ENCODE measurements at places on chromosomes 3 and 15. TPM values are rescaled to one million over a fixed set of nuclear protein-coding genes. Genes with fewer than 3 reads are reported as not detected.

The GPX1 gene
- 250 TPM for total RNA-seq

DNA sequence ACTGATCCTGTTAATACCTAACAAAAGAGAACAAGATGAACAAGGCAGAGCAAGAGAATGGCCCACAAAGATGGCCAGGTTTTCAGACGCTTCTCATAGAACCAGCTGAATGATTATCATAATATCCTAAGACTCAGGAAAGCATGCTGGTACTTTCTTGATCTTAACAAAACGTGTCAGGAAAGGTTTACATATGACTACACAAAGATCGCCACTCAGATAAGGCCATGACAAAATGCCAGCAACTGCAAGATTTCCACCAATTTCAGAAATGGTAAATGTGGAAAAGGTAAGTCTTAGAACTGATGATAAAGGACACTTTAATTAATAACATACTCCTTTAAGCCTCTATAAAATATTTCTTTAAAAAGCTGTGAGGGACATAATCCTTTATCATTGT, 108.8 kb downstream of the DLG1 start:
- DNase-seq = no peak
- no peak overlapping the region for H3K27ac ChIP-seq
- H3K27me3 ChIP-seq = no peaks in the 10 kb centered on the region
- H3K36me3 ChIP-seq = no peaks in the 10 kb centered on the region
- H3K4me3 ChIP-seq = no peak overlapping the region

The WDR72 gene
- total RNA-seq = 2.1 TPM

The SORD gene
- total RNA-seq = 75.8 TPM

The CHCHD6 gene
- 36.3 TPM for total RNA-seq

GRCh38 chr3:41137686-41138111, 61.6 kb upstream of the CTNNB1 start:
- no peak overlapping the region for H3K4me3 ChIP-seq
- DNase-seq = no peak
- H3K36me3 ChIP-seq = no peaks in the 10 kb centered on the region
- no peaks in the 10 kb centered on the region for H3K4me1 ChIP-seq
- H3K27me3 ChIP-seq = no peaks in the 10 kb centered on the region

DNA sequence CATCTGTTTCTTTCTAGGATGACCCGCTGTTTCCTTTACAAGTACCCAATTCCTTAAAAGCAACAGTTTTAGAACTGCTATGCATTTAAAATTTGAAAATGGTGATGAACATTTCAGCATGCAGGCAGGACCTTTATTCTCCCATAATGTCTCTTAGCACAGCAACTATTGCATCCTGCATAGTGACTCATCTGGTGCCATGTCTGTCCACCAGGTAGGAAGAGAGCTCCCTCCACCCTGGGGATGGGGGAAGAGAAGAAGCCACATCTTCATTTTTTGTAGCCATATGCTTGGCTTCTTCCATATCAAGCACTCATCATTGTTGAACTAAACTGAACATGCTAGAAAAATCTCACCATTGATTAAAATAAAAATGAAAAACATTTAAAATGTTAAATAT, 9.9 kb downstream of the GPR15 start:
- no peaks in the 10 kb centered on the region for H3K27me3 ChIP-seq
- H3K4me1 ChIP-seq = no peaks in the 10 kb centered on the region
- no peak overlapping the region for H3K4me3 ChIP-seq
- H3K27ac ChIP-seq = no peak overlapping the region
- no peaks in the 10 kb centered on the region for H3K36me3 ChIP-seq

DNA sequence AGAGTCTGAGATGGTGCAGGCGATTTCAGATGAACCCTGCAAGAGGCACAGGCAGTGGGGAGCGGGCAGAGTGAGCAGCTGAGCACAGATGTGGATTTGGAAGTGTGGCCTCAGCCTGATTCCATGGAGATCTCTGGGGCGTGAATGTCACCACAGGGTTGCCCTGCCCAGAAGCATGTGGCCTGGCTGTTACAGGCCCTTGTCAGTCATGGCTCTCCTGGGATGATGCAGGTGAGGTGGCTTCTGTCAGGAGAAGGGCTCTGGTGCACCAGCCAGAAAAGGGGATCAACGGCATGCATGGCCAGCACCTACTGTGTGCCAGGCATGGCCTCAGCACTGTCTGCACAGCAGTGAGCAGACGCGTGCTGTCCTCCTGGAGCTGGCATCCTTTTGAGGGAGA, 11.9 kb downstream of the HDAC11 start:
- no peaks in the 10 kb centered on the region for H3K36me3 ChIP-seq
- no peak overlapping the region for H3K4me3 ChIP-seq

DNA sequence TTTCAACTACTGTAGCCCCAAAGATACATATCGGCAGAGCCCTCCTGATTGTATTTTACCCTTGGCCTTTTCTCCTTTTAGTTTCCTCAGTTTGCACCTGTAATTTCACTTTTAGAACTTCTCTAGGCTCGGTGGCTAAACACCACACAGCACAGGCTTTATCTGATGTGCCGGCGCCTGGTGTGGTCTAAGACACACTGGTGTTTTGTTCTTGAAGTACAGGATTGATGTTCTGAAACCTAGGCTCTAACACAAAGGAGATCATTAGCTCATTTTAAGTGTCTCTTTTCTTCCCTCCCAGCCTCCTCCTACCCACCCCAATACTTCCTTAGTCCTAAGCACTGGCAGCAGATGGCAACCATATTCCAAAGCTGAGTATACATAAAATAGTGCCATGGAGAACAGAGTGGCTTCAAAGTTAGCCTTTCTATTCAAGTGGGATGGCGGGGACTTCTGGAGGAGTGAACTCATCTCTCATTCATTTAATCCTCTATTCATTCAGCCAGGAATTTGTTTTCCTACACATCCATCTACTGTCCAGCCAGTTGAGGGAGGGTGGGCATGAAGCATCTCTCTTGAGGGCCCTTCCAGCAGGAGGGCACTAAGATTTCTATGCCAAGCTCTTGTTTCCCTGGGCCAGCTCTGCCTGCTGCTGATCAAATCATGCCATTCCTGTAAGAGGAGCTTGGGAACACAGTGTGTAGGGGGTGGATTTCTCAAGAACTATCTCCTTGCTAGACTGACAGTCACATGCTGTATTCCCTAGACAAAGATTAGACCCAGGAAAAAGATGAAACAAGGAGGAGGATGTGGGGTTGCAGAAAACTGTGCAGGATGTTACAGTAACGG, 71.2 kb downstream of the TIGIT start:
- H3K27ac ChIP-seq = no peak overlapping the region
- no peaks in the 10 kb centered on the region for H3K4me1 ChIP-seq
- no peaks in the 10 kb centered on the region for H3K36me3 ChIP-seq
- no peak overlapping the region for H3K4me3 ChIP-seq
- DNase-seq = no peak

DNA sequence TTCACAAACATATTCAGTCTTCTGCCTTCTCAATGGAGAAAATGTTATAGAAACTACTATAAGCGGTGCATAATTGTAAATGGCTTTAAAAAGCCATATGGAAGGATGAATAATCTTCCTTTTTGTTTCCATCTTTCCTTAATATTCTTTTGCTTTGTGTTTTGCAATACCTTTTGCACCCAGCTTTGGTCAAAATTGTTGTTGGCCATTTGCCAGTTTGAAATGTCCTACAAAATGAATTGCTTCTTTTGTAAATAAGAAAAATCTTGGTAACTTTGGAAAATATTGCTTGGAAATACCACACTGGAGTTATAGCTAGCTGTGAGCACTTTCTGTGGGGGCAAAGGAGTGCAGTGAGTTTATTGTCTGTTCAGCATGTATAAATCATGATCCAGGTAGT, 93.5 kb upstream of the NR2F2 start:
- H3K27ac ChIP-seq = no peak overlapping the region
- no peaks in the 10 kb centered on the region for H3K27me3 ChIP-seq
- no peaks in the 10 kb centered on the region for H3K4me1 ChIP-seq
- H3K4me3 ChIP-seq = no peak overlapping the region

The NR1I2 gene
- total RNA-seq = 0.28 TPM

DNA sequence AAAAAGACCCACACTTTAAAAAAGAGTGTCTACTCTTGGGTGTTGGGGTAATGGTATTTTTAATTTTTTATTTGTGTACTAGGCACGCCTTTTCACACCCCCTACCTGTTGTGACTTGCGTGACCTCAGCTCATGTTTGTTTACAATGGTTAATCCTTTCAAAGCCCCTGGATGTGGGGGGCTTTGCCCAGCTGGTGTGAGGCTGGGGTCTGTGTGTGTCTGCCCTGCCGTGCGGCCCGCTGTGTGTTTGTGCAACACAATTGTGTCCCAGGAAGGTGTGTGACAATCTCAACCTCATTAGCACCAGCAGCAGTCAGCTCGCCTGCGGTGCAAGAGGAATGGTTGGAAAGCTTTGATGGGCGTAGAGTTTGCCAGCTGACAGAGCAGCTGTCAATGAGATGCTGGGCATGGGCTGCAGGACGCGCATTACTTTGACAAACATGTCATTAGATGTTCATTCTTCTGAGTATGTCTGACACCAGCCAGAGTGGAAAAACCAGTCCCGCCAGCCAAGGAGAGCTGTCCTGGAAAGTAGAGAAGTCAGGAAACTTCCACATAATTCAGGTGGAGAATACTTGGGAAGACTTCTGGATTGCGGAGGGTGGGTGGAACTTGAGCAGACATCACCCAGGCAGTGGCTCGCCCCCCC, 9.6 kb downstream of the LRRK1 start:
- no peak overlapping the region for H3K27ac ChIP-seq

The CCR9 gene
- total RNA-seq = not detected

DNA sequence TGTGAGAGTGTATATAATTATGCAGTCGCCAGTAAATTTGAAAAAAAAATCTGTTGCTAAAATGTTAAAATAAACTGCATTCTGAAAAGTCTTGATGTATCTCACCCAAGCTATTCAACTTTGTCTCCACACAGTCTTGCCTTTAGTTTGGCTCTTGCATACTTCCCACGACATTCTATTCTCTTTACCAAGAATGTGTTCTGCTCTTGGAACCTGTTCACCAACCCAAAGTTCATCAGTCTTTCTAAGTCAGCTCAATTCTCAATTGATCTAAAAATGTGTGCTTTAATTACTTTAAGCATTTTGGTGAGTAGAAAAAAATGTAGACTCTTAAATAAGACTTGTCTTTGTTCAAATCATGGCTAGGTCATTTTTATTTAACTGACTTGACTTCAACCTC, 657.7 kb upstream of the TBL1XR1 start:
- H3K4me3 ChIP-seq = no peak overlapping the region
- no peaks in the 10 kb centered on the region for H3K4me1 ChIP-seq
- H3K27me3 ChIP-seq = no peaks in the 10 kb centered on the region
- no peaks in the 10 kb centered on the region for H3K36me3 ChIP-seq
- no peak for DNase-seq

The RTP3 gene
- not detected for total RNA-seq

DNA sequence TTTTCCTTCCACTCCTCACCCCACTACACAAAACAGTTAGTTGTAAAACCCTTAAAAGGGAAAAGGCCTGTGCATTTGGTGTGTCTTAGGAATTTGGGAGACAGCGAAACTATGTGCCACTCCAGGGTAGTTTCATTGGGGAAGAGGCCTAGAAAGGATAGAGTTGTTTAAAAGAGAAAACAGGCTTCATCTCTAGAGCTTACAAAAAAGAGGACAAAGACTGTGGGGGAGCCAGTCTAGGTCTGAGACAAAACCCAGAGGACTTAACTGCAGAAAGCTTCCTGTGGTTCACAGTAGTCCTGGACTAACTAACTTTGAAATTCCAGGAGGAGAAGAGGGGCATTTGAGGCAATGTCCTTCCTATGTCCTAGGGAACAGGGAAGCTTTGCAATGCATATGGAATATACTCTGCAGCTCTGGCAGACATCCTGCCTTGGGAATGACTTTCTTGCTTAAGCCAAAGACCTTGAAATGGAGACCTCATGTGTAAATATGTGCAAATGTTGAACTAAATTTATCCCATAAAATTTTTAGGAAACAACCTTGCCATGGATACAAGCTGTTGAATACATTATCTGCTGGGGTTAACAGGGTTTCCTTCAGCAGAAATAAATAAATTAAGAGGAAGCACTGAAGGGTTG, 159.4 kb downstream of the LSAMP start:
- H3K27me3 ChIP-seq = no peaks in the 10 kb centered on the region
- no peaks in the 10 kb centered on the region for H3K36me3 ChIP-seq
- H3K27ac ChIP-seq = no peak overlapping the region
- no peak overlapping the region for H3K4me3 ChIP-seq
- peaks cover 3% of the 10 kb centered on the region for H3K4me1 ChIP-seq
- DNase-seq = no peak

The AQP9 gene
- total RNA-seq = not detected

DNA sequence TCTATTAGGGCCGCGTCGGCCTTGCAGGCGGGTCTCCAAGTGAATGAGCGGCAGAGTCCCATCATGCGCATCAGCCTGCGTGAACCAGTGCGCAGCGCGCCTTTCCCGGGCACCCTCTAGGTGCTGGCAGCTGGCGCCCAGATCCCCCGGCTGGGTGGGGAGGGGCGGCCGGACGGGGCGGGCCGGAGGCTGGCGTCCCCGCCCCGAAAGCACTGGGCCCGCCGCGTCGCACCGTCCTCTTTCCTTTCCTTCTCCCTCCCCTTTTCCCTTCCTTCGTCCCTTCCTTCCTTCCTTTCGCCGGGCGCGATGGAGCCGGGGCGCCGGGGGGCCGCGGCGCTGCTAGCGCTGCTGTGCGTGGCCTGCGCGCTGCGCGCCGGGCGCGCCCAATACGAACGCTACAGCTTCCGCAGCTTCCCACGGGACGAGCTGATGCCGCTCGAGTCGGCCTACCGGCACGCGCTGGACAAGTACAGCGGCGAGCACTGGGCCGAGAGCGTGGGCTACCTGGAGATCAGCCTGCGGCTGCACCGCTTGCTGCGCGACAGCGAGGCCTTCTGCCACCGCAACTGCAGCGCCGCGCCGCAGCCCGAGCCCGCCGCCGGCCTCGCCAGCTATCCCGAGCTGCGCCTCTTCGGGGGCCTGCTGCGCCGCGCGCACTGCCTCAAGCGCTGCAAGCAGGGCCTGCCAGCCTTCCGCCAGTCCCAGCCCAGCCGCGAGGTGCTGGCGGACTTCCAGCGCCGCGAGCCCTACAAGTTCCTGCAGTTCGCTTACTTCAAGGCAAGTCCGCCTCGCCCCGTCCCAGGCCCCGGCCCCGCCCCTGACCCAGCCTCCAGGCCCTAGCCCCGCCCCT, at the start of gene CRTAP:
Gene CRTAP, plus strand, starts transcription at position 243 of the 850 bp plus-strand sequence. Its CDS starts 64 bp downstream, at position 307.
- H3K4me1 ChIP-seq = peaks cover 5% of the 10 kb centered on the region
- no peaks in the 10 kb centered on the region for H3K36me3 ChIP-seq
- H3K27me3 ChIP-seq = no peaks in the 10 kb centered on the region
- DNase-seq = peak; percentile 96

DNA sequence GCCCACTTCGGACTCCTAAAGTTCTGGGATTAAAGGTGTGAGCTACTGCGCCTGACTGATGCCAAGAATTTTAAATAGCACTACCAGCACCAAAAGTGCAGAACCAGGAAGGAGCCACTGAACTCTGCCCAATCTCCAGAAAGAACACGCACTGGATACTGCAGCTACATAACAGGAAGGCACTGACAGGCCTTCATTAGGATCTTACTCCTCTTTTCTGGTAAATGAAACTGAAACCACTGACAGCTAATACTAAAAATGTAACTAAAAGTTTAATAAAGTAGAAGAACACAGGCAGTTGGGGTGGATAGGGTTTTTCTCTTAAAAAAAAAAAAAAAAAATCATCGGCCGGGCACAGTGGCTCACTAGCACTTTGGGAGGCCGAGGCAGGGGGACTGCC, 74.1 kb upstream of the CHRM5 start:
- H3K36me3 ChIP-seq = no peaks in the 10 kb centered on the region
- no peak for DNase-seq
- H3K27ac ChIP-seq = no peak overlapping the region
- H3K4me3 ChIP-seq = no peak overlapping the region

The SNTN gene
- not detected for total RNA-seq

The LYSMD4 gene
- 16.0 TPM for total RNA-seq

The PCOLCE2 gene
- total RNA-seq = 12.6 TPM

- peaks cover 6% of the 10 kb centered on the region for H3K4me1 ChIP-seq
- no peaks in the 10 kb centered on the region for H3K27me3 ChIP-seq
- 0 out of 2 replicates have a peak overlapping the region, but pooled peaks have one; percentile 2 for H3K27ac ChIP-seq
- H3K4me3 ChIP-seq = no peak overlapping the region
- no peak for DNase-seq
Measured at GRCh38 chr3:120470870-120471269, 20.1 kb upstream of the FSTL1 start.

Measured in H1 (cell line).